Stimulated activated CD4-positive, alpha-beta T cell treated with anti-CD3 and anti-CD28 coated beads, Interleukin-4, amount 100 ng/mL, for 48 hours (primary cell): ENCODE measurements at places on chromosomes 2 and 18.

- no peak for DNase-seq
These were observed 1064.6 kb upstream of the CHAC2 start for GRCh38 chr2:52703004-52703403.

- no peak for DNase-seq
These were observed 14.9 kb upstream of the PSME4 start for GRCh38 chr2:53985646-53986045.

- no peak for DNase-seq
These were observed 1220.2 kb upstream of the ACVR2A start for GRCh38 chr2:146624430-146625160.

GRCh38 chr2:221124532-221125240 lies 447.4 kb downstream of the EPHA4 start:
- no peak for DNase-seq

- DNase-seq: no peak
These were observed 985 bp downstream of the ILKAP start for GRCh38 chr2:238202326-238203093.

DNA sequence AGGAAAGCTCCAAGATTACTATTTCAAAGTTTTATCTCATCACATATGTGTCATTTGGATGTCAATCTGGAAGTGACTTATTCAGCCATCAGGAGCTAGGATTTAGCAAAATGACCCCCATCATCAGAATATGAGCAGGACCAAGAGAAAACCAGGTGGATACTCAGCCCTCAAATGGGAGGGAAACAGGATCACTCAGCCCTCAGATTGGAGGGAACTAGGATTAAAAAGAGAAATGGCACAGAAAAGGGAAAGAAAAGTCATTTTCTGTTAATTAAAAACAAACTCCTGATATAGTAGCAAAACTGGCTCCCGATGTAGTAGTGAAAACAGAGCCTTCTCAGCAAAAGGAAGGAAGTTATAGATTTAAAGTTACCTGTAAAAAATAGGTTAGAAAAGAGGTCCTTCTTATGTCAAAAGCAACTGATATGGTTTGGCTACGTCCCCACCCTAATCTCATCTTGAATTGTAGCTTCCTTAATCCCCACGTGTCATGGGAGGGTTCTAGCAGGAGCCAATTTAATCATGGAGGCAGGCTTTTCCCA lies 69.0 kb upstream of the MYCN start:
- no peak for DNase-seq
